NCI-H1436 treated with DMSO at 0.1 percent for 48 hours (cell line): ENCODE measurements at places on chromosomes 4 and X.

GRCh38 chr4:21948347-21949072 lies at the start of gene KCNIP4:
KCNIP4 (minus strand) TSS chr4:21948772.
- no peak for DNase-seq

GRCh38 chr4:8269535-8270417 lies at the start of gene HTRA3:
HTRA3 (plus strand) TSS chr4:8269754; CDS start chr4:8269969, 215 bp downstream.
- DNase-seq: no peak

GRCh38 chr4:153794006-153794405 lies 5.1 kb upstream of the SFRP2 start:
- DNase-seq: no peak

DNA sequence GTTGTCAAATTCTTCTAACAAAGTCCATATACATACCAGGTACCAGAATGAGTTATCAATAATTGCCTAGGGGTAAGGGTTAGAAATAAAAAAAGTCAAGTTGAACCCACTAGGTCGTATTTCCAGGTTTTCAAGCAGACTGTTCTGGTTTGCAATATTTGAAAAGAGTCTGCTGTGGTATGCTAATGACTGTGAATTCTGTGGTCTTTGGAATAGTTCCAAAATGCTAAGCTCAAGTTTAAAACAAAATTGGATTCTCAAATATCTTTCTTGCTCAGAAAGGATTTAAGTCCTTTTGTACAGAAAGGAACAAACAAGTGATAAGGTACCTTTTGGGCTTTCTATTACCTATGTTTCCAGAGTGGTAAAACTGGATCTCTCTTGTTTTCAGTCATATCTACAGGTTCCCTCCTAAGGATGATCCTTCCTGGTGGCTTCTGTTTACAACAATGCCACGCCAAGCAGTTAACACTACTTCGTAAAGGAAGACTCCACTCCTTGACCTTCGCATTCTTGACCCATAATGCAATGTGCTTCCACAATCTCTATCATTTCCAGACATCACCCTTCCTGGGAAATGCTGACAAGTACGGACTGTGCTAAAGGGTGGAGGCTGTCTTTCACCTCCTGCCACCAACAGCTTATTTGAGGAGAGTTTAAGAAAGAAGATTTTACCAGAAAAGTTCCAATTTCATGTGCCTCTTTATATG lies 531.7 kb upstream of the FTHL17 start:
- no peak for DNase-seq

DNA sequence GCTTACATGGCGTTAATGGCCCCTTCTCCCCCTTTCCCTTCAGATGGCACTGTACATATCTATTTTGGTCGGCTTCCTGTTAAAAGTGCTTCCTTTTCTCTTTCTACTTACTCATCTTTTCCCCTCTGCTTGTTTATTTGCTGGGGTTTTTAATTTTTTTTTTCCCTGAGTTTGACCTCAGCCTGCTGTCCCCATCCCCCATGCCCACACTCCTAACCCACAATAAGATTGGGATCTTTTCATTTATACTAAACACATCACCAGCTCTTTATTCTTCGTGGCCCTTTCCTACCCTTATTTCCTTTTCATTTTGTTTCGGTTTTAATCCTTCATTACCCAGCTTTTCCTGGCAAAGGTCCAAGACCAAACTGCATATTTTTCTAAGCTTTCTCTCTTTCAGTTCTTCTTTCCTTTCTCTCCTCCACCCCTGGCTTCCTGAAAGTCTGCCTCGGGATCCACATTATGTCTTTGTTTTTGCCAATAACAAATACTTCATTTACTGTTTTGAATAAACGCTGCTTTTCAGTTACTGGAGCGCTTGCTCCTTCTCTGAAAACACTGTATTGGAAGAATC lies 152.0 kb upstream of the USP9X start:
- DNase-seq: no peak

- no peak for DNase-seq
Observed at GRCh38 chrX:131958724-131959123, 64.4 kb upstream of the STK26 start.

GRCh38 chr4:101075536-101075935 lies 271.8 kb downstream of the PPP3CA start:
- DNase-seq: no peak

DNA sequence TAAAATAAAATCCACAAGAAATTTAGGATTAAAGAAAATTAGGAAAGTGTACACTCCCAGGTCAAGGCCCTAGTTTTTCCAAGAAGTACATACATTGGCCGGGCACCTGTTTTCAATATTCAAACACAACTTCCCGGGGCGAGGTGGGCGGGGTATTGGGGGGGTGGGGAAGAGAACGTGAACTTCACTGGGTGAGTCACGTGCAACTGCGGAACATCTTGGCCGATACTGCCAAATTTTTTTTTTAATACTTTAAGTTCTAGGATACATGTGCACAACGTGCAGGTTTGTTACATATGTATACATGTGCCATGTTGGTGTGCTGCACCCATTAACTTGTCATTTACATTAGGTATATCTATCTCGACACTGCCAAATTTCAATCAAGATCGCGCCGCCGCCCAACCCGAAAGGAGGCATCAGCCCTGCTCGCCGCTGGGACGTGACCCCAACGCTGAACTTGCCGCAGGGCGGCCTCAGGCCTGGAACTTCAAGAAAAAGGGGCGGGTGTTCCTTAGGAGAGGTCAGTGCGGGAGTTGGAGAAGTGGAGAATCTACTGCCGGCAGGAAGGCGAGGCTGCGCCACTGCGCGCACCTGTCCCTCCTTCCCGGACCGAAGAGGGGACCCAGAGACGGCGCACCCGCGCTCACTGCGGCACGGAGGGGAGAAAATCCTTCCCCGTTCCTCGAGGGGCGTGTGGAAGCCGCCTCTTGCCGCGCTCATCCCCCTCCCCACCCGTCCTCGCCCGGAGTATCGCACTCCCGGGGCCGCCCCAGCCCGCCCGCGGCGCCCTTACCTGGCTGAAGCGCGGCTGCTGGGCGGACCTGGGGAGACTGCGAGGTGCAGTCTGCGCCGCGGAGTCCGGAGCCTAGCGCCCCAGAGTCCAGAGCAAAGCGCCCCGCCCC lies at the start of gene TEC:
Gene TEC (minus strand): TSS at position 883 of the 905 bp plus-strand sequence. CDS start 41,224 bp downstream, outside the sequence.
- no peak for DNase-seq

DNA sequence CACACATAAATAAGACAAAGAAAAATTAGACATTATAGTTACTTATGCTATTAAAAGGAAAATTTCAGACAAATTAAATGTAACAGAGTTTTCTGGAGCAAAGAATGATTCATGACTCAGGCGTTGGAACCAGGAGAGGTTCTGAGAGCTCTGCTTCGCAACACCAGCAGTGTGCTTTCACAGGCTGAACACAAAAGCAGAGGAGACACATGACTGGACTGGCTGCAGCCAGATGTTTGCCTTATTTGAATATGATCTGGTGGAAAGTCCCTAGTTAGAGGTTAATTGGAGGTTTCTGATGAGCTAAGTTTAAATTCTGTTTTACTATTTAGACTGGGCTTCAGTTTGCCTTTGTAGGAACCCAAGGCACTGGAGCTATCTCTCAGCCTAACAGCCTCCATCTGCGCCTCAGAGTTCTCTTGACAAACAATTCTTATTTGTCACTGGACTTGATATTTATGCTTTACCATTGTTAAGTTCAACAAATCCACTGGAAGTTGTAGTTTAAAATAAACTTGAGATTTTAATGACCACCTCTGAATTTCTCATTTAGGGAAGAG lies 16.2 kb downstream of the BOD1L1 start:
- DNase-seq: no peak

GRCh38 chr4:37908488-37909331 lies 17.8 kb downstream of the TBC1D1 start:
- DNase-seq: no peak

GRCh38 chr4:85637778-85638177 lies 162.8 kb downstream of the ARHGAP24 start:
- no peak for DNase-seq

DNA sequence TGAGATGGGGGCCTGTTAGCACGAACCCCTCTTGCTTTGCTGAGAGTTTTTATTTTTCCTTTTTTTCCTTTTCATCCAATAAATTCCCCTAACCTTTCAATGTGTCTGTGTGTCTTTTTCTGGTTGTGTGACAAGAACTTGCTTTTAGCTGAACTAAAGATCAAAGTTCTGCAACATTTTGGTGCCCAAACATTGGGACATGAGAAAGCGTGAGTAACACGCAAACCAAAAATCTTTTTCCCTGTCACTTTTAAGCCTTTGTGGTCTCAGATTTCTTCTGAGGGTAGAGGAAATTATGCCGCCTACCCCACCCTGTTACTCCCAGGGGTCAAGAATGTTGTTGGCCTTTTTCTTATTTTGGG lies 141.8 kb upstream of the CPXCR1 start:
- no peak for DNase-seq

DNA sequence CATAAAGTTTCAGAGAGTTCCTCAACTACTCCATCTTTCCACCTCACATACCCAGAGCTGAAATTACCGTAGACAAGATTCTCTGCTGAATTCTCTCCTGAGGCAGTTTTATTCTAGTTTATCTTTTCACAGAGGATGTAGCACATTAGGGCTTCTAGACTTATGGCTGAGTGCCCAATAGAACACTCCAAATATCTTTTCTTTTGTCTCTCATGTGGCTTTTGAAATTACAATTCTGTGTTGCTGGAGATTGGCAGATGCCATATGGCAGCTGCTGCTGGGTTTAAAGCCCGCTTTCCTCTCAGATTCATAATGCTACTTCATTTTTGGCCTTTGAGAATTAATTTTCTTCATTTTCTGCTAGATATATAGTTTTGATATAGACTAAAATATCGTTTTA lies 107.6 kb upstream of the BANK1 start:
- DNase-seq: peak; percentile 16

GRCh38 chr4:122783301-122784215 lies 43.1 kb upstream of the FGF2 start:
- no peak for DNase-seq

GRCh38 chrX:101759000-101759399 lies 99.3 kb upstream of the ARMCX2 start:
- no peak for DNase-seq
